Activated gamma-delta T cell (primary cell): ENCODE measurements at places on chromosomes 4 and X.

DNA sequence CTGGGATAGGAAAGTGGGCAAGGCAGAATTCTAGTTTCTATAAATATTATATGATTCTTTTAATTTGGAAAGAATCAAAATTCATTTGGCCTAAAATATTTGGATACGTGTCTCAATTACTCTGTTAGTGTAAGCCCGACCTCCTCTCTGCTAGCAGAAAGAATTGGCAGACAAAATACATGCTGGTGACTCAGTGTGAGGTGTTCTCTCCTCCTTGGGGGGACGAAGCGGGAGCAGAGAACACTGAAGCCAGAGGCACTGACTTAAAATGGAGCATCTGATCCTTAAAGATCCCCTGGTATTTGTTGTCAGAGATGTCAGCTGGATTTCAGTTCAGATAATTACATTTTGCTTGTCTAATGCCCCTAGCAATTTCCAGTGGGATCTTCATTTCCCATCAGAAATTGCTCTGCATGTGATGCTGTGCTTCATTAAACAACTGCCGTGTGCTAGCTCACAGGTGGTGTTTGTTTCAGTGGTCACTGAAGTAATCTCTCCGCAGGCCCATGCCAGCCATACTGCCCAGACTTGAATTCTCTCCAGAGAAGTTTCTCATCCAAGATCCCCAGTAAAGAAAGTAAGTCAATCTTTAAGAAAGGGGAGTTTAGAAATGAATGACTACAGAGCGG lies 188.7 kb upstream of the TLL1 start:
- DNase-seq, result no peak

DNA sequence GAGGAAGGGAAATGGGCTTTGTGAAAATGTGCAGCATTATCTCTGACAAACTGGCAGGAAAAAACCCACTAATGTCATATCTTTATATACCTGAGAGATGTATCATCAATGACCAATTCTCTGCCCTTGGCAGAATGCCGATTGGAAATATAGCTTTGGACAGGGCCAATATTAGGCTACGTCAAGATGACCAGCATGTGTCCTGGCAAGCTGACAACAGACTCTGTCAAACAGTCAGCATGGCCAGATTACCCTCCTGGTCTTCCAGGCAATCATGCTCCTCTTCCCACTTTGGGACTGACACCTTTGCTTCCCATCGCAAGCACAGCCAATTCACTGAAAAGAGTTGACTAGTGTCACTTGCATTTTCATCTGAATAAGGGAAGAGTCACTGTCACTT lies 57.0 kb downstream of the SORBS2 start:
- DNase-seq, result no peak

DNA sequence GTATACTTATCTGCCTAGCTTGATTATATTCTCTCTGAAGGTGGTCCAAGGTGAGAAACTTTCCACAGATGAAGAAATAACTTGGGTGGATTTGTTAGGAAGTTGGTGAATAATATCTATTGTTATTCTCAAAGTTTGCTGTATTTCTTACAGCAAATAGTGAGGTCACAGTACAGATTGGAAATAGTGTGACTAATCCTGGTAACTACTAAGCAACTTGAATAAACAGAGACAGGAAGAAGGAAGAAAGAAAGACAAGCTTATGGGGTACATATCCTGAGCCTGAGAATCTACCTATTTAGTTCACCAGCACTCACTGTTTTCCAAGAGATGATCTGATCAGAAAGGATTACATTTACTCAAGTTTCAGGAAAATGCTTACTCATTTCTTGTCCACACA lies 1416.1 kb downstream of the RPA4 start:
- no peak for DNase-seq

GRCh38 chr4:48329976-48330375 lies 11.4 kb upstream of the SLAIN2 start:
- DNase-seq, result no peak

- DNase-seq, result no peak
These were observed 136.5 kb downstream of the RNF150 start for GRCh38 chr4:140996766-140997165.
